ENCODE measurements at places on chromosomes 2 and 18.

GRCh38 chr2:101400506-101401325, 13.4 kb upstream of the CREG2 start:
- DNase-seq = no peak

- DNase-seq = no peak
Measured at GRCh38 chr2:173216051-173216450, 138.6 kb upstream of the CDCA7 start.

GRCh38 chr2:57368190-57368589, 678.4 kb upstream of the VRK2 start:
- no peak for DNase-seq

- no peak for DNase-seq
Measured at GRCh38 chr2:232533944-232534710, 5.4 kb upstream of the CHRNG start.

- DNase-seq = no peak
Measured at GRCh38 chr2:172046866-172047565, 38.3 kb upstream of the DLX1 start.

GRCh38 chr2:161708350-161708975, 84.2 kb downstream of the SLC4A10 start:
- DNase-seq = no peak

DNA sequence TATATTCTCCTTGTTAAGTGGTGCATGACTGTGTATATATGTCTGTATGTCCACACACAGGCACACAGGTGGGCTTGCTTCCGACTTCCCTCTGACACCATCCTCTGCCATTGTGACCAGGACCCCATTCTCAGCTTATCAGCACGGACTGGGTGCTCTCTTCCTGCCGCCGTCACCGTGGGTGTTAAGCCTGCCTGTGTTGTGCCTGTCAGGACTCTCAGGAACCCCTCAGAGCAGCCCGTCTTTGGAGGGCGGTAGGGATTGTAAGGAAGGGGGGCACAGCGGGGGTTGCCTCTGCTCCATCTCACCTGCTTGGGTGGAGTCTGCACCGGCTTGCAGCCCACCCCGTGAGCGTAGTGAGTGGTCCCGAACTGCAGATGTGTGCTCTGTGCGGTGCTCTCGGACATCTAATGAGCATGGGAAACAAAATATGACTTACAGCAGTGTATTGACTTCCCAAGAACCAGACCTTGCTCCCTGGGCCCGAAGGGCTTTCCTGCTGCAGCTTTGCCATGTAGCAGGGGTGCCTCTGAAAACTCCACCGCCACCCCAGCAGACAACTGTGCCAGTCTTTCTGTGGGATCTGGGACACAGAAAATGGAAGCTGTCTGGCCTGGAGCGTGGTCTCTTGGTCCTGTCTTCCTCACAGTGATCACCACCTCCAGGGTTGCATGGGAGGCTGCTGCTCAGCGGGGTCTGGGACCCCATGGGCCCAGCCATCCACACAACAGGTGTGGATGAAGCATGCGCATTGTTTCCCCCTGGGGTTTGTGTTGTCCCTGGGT, 58.9 kb downstream of the SH3RF3 start:
- DNase-seq = no peak

Measured in progenitor cell of endocrine pancreas (in vitro differentiated cells).